ENCODE measurements at places on chromosomes 7 and 10. TPM values are rescaled to one million over a fixed set of nuclear protein-coding genes. Genes with fewer than 3 reads are reported as not detected.

Gene PRR15
- 0.88 TPM for total RNA-seq

Gene PPP1R17
- not detected for total RNA-seq

Gene ERVW-1
- not detected for total RNA-seq

DNA sequence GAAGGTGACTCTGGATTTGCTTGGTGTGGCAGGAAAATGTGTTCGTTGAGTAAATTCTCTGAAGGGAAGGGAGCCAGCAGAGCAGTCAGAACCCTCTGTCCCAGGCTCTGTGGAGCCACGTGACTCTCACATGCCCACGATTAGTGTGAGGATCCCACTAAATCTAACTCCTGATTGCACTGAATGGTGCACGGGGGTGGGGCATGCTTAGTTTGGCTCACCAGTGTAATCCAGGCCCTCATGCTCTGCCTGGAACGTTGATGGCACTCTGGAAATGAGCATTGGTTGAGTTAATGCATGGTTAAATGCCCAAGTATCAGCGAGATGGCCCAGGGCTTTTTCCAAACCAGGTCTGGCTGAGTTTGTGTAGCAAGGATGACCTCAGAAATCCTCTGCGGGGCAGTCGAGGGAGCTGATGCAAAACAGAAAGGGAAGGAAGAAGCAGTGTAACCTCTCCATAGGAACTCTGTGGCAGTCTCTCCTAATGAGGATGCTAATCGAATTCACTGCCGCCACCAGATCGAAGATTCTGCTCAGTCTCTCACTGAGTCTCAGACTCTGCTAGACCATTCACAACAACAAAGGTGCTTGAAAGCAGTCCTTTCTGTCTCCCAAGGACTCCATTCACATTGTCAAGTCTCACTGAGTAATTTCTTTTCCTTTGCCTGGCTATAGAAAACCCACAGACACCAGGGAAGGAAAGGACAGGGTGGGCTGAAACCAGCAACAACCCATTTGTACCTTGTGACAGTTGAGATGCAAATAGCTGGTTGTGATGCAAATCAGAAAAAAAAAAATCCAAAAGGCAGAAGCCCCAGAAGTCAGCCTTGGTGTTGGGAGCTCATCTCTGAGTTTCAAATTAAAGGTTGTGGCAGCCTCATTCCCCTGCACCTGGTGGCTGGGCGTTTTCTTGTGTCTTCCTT, 98.1 kb downstream of the C10orf105 start:
- DNase-seq: no peak

- no peak for DNase-seq
Observed at GRCh38 chr7:25454020-25454419, 225.7 kb upstream of the NPVF start.

Gene PRSS1
- total RNA-seq: 7.8 TPM

Gene HMX2
- not detected for total RNA-seq

GRCh38 chr10:60339757-60340156, 49.9 kb downstream of the ANK3 start:
- DNase-seq: no peak

DNA sequence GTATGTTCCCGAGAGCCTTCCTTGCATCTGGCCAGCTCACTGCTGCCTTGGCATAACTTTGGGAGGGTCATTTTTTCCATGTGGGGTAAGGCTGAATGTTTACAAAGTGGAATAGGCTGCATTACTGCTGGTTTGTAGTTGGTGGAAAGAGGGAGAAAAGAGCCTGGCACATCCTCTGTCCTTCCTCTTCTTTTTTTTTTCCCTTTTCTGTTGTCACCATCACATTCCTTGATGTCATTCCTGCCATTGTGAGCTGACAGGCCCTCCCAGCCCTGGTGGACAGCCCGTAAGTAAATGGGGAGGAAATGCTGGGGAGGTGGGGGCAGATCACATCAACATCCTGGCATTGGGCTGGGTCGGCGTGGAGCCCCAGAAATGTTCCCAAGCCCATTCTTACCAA, at the start of gene GARIN1A:
GARIN1A (plus strand) TSS at position 301 of the 400 bp plus-strand sequence. CDS start 106 bp downstream, outside the sequence.
- no peak for DNase-seq

Gene FGFBP3
- 1.00 TPM for total RNA-seq

DNA sequence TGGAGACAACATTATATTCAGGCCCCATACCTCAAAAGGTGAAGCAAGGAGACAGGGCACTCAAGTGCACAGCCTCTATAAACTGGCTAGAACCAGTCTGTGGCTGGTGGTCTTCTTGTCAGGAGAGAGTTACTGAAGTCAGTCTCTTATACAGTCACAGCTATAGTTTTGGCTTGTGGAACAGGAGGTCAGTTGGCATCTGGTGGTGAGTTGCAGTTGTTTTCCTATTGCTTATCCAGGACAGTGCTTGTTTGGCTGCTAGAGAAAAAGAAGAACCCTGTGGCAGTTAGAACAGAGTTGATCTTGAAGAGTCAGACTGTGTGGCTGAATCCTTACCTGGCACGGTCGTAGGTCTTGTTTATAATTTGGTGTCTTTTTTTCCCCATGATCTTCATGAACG, 17.3 kb downstream of the CCM2 start:
- no peak for DNase-seq
